NCI-H446 (cell line): ENCODE measurements at places on chromosomes 2 and 18.

DNA sequence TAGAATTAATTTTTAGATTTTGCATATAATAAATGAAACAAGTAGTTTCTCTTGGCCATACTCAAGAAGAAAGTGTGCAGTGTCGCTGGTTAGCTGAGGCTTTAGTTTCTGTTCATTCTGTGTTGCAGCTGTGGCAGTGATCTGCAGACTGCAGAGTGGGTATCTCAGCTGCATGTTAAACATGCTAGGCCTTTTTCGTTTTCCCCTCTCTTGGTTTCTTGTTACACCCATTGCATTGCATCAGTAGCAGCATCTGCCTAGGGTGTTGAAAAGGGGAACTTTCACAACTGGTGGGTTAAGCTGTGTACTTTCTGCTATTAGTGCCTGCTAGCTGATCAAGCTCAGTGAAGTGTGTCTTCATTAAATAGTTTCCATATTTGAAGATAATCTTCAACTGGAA lies 51.3 kb downstream of the ACSL3 start:
- DNase-seq, result no peak

GRCh38 chr2:88450925-88451810 lies 1.3 kb downstream of the FOXI3 start:
- no peak for DNase-seq

GRCh38 chr2:226531061-226531810 lies 268.4 kb downstream of the IRS1 start:
- DNase-seq, result no peak

GRCh38 chr2:85019121-85019520 lies 48.2 kb downstream of the KCMF1 start:
- DNase-seq, result no peak

GRCh38 chr2:127103243-127104165 lies 3.5 kb downstream of the BIN1 start:
- DNase-seq, result no peak

GRCh38 chr2:224175538-224175937 lies 136.5 kb upstream of the SERPINE2 start:
- DNase-seq, result no peak

DNA sequence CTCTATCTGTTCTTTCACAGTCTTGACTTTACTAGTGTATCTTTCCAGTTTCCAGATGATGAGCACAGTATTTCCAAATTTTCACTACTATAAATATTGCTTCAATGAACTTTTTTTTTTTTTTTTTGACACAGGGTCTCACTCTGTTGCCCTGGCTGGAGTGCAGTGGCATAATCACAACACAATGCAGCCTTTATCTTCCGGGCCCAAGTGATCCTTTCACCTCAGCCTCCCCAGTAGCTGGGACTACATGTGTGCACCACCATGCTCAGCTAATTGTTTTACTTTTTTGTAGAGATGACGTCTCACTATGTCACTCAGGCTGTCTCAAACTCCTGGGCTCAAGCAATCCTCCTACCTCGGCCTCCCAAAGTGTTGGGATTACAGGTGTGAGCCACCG lies 142.8 kb downstream of the SRBD1 start:
- no peak for DNase-seq

GRCh38 chr2:189328848-189329245 lies 112.4 kb upstream of the WDR75 start:
- DNase-seq, result no peak
